ENCODE measurements at places on chromosomes 4 and X.

DNA sequence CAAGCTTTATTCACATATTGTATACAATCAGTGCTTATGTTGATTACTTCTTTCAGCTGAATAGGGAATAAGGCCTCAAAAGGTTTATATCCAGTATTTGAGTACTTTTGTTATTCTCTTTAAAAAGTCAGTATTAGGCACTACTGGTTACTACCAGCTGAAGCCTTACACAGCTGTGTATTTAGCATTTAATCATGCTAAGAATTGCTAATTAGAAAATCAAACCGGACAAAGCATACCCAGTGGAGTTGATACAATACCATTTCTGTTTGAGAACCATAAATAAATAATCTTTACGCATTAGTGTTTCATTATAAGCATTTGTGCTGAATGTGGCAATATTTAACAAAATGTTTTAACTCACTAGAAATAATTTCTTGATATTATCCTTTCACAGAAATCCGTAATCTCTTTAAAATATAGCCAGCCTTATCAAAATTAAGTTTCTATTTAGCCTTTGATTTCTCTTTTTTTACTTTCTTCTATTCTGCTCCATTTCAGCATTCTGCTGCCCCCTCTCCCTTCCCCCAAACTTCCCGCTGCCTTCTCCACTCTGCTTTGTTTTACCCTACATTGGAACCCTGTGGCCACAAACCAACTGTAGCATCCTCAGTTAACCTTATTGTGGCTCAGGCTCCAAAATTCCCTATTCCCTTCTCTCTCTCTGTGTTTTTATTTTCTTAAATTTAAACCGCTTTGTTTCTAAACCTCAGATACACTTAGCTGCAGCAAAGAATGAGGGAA lies 37.8 kb downstream of the UGT8 start:
- DNase-seq = no peak

DNA sequence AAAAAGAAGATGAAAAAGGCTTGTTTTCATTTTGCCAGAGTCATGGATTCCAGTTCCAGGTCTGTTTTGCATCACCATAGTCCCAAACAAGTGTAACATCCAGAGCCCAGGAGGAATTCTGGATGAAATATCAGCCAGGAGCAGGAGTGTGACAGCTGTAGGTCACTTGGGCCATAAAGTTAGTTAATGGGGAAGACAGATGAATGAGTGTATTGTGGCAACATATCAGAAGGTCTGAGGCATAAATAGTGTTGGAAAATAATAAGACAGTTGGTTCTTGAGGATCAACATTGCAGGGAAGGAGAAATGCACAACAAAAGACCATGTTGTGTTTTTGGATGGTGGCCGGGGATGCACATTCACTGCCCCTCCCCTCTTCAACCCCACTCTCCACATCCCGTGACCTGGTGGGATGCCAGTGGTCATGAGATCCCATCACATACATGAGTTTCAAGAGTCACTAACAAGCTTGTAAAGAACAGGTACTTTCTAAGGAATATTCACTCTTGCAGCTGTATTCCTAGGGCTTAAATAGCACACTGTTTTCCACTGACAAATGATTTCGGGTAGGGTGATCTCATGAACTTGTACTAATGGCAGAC lies 83.1 kb upstream of the IGFBP7 start:
- no peak for DNase-seq

DNA sequence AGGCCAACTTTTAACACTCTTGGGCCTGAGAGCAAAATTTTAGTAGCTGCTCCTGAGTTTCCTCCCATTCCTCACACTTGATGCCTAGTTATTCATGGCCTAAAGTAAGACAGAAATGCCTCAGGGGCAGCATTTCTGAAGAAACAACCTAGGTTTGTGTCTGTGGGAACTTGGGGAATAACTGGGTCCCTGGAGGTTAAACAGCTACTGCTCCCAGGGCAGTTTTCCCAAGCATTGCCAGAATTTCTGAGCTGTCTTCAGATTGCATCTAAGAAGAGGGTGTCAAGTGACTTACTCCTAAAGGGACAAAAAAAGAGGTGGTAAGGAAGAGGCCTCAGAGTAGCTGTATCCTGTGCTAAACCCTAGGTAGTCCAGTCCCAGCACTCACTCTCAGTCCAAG lies 130.8 kb upstream of the ACSL4 start:
- DNase-seq = no peak

GRCh38 chr4:82213485-82214417 lies 160.0 kb downstream of the HNRNPD start:
- DNase-seq = no peak

- DNase-seq = no peak
Measured at GRCh38 chrX:39000802-39001201, 199.5 kb downstream of the MID1IP1 start.

DNA sequence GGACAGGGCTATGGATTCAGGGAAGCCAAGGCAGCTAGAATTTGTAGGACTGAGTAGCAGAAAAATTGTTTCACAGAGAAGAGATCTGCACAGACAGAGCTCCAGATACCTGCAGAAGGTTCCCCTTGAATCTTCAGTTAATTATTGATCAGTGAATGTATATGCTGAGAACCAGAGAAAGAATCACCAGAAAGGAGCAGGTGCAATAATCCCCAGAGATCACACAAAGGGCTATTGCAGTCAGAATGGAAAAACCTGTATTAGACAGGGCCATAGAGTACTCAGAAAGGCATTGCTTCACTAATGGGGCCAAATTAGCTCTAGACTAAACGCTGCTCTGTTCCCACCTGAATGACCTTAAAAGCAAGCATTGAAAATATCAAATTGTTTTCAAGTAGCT lies 35.5 kb upstream of the SMAD1 start:
- no peak for DNase-seq

- no peak for DNase-seq
Measured at GRCh38 chr4:165398570-165398969, 19.8 kb downstream of the CPE start.

DNA sequence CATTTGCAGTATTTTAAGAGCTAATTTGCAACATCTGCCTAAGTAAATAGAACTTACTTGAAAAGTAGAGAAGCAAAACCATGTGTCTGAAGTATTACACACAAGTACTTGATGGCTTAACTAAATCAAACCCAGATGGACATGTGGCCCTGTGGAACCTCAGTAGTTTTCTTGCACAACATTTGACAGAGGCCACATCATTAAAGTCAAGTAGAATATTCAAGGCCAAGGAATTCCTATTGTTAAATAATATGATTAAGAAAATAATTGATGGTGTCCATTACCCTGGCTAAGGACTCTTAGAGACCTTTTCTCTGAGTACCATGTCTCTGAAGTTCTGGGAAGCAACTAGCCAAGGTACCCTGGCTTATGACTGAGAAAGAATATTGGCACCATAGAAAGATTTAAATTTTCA lies 135.4 kb upstream of the OTUD4 start:
- DNase-seq = no peak

DNA sequence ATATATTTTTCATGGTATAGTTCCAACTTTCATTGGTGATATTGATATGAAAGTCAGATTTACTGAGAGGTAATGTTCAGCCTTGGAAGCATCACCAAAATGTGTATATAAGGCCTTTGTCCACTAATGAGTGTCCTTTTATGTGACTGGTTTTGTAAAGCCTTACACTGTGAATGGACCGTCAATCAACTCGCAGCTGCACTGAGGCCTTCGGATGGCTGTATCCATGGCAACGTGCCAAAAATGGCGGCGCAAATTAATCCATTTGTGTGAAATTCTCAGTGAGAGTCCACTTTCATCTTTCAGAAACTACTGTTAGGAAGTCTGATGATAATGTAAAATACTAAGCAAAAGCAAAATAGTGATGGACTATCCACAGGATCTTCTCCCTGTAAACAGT lies 131.7 kb downstream of the SPCS3 start:
- no peak for DNase-seq
